T-cell (primary cell): ENCODE measurements at places on chromosomes 7 and 10. TPM values are rescaled to one million over a fixed set of nuclear protein-coding genes. Genes with fewer than 3 reads are reported as not detected.

DNA sequence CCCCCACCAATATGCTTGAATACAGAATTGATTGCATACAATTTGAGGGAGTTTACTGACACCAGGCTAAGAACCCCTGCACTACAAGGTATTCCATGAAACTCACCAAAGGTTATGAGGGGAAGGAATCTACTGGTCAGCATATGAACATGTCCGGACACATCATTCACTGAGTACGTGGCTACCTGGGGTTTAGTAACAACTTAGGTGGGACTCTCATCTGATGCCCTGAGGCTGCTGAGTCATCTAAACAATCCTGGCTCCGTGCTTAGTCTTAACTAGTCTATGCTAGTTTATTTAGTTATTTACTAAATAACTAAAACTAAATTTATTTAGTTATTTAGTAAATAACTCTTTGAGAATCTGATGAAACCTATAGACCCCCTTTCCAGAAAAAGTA lies 11.3 kb downstream of the PI4K2A start:
- DNase-seq, result no peak

DNA sequence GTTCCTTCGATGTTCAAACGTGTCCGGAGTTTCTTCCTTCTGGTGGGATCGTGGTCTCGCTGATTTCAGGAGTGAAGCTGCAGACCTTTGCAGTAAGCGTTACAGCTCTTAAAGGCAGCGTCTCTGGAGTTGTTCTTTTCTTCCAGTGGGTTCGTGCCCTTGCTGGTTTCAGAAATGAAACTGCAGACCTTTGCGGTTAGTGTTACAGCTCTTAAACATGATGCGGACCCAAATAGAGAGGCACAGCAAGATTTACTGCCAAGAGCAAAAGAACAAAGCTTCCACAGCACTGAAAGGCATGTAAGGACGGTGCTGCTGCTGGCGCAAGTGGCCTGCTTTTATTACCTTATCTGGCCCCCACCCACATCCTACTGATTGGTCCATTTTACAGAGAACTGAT lies 931.4 kb downstream of the IPMK start:
- DNase-seq, result no peak

- no peak for DNase-seq
Observed at GRCh38 chr10:115022733-115023132, 70.4 kb upstream of the ATRNL1 start.

DNA sequence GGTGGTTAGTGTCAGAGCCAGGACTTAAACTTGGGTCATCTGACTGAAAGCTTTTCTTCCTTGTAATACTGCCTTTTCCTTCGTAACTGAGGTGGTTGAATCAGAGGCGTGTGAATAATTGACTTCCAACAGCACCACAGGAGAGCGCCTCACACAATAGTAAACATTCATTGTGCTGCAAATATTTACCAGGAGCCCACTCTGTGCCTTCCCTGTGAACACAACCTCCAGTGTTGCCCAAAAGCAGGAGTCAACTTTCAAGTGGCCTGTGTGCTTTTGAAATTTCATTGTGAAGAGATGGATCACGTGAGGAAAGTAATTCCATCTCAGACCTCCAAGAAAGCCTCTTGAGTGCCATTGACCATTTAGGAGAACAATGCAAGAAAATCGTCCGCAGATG lies 60.2 kb downstream of the ADRA2A start:
- DNase-seq, result no peak

DNA sequence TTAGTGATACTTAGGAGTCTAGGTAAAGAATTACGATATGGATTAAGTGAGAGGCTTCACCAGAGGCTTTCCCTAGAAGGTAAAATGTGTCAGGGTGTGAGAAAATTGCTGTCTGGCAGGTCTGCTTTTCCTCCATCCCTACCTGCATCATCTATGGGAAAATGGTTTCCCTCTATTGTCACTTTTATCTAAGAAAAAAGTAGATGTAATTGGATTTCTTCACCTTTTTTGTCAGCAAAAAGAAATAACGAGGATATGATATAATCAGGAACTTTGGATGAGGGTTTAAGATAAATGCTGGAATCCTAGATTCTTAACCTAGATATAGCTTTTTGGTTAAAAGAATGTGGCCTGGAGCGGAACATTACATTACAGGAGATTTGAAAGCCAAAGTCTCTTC lies 146.1 kb downstream of the MAGI2 start:
- no peak for DNase-seq

DNA sequence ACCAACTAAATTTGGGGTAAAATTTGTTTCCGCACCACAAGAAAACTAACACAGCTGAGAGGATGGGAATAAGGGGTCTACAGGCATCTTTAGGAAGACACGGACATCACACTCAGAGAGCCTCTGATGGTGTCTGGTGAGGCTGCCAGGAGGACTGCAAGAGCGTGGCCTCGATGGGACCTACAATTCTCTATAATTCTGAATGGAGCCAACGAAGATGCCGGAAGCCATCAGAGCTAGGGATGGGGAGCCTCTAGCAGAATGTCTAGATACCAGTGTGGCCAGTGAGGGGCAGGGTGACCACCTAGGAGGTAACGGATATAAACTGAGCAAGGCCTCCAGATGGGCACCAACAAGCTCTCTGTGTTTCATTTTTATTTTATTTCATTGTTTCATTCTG lies 7.5 kb downstream of the GRID1 start:
- DNase-seq, result no peak

- DNase-seq, result no peak
Observed at GRCh38 chr10:76874176-76874575, 763.4 kb downstream of the KCNMA1 start.

GRCh38 chr10:59073456-59074053 lies 102.9 kb upstream of the PHYHIPL start:
- DNase-seq, result no peak

GRCh38 chr10:5433182-5433581 lies 20.8 kb downstream of the NET1 start:
- no peak for DNase-seq

DNA sequence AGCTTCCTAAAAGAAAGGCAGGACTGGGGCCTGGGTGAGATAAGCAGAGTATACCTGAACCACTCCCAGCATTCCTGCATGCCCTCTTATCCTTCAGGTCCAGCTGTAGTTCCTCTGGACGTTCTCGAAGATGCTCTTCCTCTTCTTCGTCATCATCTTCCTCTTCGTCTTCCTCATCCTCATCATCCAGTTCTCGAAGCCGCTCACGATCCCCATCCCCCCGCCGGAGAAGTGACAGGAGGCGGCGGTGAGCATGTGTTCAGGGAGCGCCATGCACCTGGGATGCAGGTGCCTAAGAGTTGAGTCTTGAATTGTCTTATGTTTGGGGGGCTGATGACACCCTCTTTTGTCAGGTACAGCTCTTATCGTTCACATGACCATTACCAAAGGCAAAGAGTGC lies 3.9 kb upstream of the NOLC1 start:
- DNase-seq, result no peak

- DNase-seq, result no peak
Observed at GRCh38 chr7:45081670-45081974, 7.1 kb downstream of the NACAD start.

DNA sequence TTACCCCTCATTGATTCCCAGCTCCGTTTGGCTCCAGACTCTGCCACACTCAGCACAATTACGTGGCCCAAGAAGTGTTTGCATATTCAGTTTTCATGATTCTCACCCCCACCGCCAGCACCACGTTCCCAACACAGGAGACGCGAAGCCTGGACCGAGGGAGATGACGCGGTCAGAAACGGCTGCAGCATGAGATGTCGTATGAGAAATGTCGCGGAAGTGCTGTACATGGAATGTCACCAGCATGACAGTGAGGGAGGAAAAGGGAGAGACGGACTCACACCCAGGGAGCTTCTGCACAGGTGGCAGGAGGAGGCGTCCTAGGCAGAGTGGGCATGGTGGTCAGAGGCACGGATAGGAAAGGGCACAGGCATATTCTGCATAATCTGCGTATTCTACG lies 188.3 kb downstream of the WDR37 start:
- DNase-seq, result no peak

- DNase-seq, result no peak
Observed at GRCh38 chr7:44195889-44196288, 4.9 kb upstream of the YKT6 start.

DNA sequence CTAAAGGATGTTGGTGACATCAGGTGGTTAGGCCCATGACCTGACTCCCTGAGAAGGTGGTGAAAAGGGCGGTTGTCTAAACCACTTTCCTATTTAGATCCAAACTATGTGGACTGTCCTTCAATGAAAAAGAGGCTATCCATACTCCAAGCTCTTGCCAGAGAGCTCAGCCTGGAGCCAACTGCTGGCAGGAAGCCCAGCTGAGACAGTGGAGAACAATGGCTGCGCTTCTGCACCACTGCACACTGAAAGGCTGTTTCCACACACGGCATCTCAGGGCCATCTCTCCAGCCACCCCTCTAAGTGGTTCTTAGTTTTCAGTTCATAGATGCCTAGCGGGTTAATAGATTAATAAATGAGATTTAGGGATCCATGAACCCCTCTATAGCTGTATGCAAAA lies 488.8 kb upstream of the ZMIZ1 start:
- DNase-seq, result no peak

- no peak for DNase-seq
Observed at GRCh38 chr10:100745882-100746783, 751 bp downstream of the PAX2 start.

DNA sequence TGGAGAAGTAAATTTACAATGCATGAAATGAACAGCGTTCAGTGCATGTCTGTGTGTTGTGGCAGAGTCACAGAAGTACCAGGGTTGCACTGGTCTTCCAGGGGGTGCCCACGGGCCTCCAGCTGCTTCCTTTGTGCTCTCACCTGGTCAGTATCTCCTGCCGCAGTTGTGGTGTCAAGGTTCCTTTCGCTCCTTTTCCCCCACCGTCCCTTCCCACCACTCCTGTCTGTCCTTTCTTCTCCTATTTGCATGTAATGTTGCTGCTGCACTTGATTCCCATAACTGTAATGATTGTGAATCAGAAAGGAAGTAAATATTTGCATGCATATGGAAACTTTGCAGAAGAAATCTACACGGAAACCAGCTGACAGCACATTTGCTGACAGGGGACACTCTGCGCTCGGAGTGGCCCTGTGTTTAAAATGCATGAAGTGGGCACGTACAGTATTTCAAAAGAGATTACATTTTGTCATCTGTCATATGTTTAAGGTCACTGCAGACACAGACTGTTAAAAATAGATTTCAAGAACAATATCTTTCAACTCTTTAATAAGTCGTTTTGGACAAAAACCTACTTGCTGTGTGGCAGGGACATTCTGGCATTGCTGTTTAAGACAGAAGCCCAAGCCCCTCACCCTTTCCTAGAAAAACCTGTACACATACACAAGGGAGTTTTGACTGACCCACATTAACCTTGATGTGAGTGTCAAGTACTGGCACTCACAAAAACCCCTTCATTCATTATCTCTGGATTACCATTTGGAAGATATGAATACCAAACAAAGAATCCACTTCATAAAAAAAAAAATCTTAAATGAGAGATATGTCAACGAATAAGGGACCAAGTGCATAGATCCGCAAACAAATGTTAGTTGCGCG lies 336.7 kb upstream of the KLF6 start:
- no peak for DNase-seq

DNA sequence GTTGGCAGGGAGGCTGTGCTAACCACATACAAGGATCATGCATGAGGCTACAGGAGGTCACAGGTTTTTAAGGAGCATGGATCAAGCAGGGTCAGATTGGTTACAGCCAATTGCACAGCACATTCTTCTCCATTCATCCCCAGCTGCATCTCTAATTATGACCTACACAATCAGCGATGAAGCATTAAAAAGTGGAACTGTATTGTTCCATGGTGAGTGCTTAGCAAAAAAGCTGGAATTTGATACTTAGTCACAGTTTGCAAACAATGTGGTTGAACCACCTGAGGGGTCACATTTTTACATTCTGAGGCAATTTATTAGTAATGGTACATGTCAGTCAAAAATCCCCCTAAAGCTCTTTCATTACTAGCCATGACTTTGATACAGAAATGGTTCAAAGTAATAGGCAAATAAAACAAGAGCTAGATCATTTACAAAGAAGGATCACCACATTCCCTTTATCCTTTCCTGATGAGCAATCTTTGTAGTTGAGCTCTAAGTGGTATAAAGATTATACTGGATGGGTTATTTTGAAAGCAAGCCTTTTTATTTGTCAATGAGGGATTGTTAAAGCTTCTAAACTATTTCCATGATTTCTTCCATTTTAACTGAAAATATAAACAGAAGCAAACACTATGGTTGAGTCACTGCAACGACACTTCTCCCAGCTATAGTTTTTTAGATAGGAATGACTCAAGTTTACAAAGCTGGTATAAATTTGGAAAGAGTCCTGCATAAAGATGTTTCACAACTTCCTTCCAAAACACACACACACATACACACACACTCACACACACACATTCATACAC lies 217.8 kb upstream of the SEMA3A start:
- DNase-seq, result no peak

KCNMA1 gene
- total RNA-seq, result 1.6 TPM

MMD2 gene
- total RNA-seq, result not detected

CALN1 gene
- 0.16 TPM for total RNA-seq

ANXA8L1 gene
- not detected for total RNA-seq

GDI2 gene
- 96.2 TPM for total RNA-seq

CPEB3 gene
- total RNA-seq, result 3.4 TPM

TMEM184A gene
- total RNA-seq, result not detected

HABP2 gene
- 0.20 TPM for total RNA-seq

SPDYE16 gene
- 0.33 TPM for total RNA-seq
